ENCODE measurements at places on chromosomes 2 and 18.

GRCh38 chr18:36895606-36896005 is 66.7 kb downstream of the KIAA1328 start:
- no peak for DNase-seq

GRCh38 chr2:192749611-192750200 is 555.0 kb upstream of the TMEFF2 start:
- DNase-seq, result no peak

- no peak for DNase-seq
Observed at GRCh38 chr2:29518010-29518409, 402.8 kb downstream of the CLIP4 start.

DNA sequence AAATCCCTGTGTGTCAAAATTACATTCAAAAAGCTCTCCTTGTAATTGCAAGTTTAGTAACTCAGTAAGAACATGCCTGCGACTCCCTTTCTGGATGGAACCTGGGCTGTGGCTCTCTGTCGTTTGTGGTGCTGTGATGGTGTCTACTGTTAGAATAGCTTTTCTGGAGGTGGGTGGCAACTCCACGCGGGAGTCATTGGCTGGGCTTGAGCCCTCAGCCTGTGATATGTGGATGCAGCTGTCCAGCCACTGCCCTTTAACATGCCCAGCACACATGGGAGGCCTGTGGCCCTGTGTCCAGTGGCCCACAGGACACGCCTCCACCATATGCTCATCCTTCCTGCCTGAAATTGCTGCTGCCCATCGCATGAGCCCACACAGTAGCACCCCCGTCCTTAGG is 124.2 kb downstream of the RNF144A start:
- no peak for DNase-seq

GRCh38 chr18:63763831-63764600 is 11.2 kb upstream of the SERPINB7 start:
- DNase-seq, result no peak

GRCh38 chr18:55763805-55764204 is 175.8 kb upstream of the TCF4 start:
- no peak for DNase-seq

- no peak for DNase-seq
Observed at GRCh38 chr2:64383016-64383591, 70.9 kb upstream of the LGALSL start.

GRCh38 chr2:27115519-27115918 is 3.4 kb downstream of the CGREF1 start:
- no peak for DNase-seq

GRCh38 chr18:55407191-55407590 is 180.8 kb downstream of the TCF4 start:
- DNase-seq, result no peak

DNA sequence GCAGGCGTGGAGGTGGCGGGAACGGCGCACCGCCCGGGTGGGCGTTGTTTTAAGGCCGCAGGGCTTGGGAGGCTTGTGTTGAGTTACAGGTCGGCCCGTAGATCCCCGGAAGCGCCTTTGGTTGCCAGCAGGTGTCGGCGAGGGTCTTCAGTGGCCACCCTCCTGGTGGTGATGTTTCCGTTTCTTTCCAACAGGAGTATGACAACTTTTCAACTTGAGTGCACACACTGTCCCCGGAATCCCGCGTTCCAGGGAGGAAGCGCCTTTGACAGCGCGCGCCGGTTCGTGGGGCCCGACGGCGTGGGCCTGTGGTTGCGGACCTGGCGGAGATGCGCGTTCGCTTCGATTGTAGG is 1.0 kb upstream of the HDAC4 start:
- DNase-seq, result no peak

DNA sequence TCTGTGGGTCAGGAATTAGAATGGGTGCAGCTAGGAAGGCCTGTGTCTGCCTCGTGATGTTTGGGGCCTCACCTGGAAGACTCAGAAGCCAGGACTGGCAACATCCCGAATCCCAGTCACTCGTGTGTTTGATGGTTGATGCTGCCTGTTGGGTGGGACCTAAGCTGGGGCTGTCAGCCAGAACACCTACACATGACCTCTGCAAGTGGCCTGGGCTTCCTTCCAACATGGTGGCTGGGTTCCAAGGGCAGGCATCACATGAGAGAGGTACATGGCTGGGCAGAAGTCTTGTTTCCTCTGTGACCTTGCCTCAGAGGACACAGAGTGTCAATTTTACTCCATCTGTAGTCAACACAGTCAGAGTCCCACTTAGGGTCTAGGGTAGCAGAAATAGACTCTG is 177.8 kb downstream of the GBX2 start:
- DNase-seq, result no peak

DNA sequence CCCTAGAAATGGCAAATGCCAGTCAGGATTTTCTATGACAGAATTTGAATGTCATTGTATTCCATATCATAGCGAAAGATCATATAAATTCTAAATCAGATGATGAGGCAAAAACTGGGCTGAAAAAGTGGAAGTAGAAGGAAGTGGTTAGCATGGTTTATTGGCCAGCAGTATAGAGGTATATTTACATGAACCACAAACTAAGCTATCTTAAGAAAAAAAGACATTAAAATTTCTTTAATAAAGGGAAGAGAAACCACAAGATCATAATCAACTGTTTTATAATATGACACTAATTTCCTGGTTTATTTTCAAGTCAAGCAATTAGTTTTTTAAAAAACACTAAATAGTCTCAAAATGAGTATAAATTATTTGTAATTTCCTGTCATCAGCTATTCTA is 123.2 kb upstream of the LRP1B start:
- DNase-seq, result no peak

DNA sequence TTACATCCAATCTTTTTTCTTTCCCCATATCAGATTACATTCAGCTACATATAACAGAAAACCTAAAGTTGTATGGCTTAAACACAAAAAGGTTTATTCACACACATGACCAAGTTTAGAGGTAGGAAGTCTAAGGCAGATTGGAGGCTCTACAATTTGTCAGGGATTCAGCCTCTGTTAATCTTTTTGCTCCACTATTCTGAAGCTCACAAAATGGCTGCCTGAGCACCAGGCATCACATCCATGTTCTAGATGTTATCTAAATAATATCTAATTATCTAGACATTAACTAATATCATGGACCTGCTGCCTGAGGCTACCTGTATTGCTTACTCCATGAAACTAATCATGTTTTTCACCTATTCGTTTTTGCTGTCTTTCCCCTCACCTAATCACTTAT is 23.7 kb upstream of the DSC2 start:
- DNase-seq, result no peak
